Frontal cortex (tissue), 4 donors: ENCODE measurements at places on chromosomes 3 and 15.

GRCh38 chr3:16741890-16742289, 136.7 kb upstream of the DAZL start:
- no peak for DNase-seq

DNA sequence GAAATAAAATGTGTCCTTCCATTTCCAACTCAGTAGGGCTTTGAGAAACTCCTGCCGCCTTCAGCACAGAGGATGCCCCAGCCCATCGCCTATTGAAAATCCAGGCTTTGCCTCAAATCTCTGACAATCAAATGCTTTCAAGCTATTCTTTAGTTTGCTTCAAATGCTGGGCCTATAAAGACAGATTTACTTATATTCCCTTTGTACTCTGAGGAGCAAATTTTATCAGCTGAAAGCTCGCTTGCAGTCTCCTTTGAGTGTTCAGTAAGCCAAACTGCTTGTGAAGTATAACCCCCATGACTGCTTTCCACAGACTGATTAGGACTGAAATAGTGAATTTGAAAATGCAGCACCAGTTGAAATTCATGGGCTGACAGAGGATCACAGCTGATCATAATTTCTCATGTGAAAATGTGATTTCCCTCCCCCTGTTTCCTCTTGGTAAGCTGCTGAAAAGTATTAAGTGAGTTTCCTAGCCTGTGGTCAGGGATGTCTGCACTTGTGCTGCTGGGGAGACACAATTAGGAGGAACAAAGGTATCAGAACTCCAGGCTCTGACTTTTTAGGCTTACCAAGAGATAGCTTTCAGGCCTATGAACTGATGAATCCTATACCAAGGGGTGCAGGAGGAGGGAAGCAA, 563.4 kb upstream of the TGFBR2 start:
- DNase-seq, result no peak

GRCh38 chr15:57218826-57219576, 157.3 kb upstream of the CGNL1 start:
- no peak for DNase-seq

GRCh38 chr15:101813803-101814534, 2.0 kb downstream of the OR4F15 start:
- no peak for DNase-seq

DNA sequence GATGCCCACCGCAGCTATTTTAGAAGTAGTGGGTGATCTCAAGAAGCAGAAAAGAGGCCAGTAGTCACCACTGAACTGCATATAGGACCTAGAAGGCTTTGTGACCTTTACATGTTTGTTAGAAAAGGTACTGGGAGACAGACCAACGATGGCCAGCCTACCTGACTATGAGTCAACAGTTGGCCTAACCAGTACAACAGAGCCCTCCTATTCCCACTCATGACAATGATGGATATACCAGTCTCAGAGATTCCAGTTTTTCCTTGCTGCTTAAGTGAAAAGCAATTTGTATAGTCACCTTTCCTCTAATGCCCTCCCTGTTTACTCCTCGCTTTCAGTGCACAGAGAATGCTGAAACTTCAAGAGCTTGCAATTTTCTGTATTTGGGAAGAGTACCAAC, 86.6 kb upstream of the PPIB start:
- DNase-seq, result no peak

DNA sequence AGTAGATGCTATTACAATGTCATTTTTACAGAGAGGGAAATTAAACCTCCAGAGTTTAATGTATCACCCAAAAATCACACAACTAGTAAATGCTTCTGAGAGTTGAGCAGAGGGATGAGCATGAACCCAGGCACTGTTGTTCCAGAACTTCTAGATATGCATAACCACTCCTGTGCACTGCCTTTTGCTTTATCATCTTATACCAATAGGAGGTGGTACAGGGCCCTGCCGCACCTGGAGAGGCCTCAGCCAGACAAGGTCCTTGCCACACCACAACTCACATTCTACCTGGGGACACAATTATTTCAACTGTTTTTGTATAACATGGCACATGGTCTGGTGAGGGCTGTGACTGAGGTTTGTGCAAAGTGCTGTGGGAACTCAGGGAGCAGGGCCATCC, 78.5 kb upstream of the NTRK3 start:
- DNase-seq, result no peak

- DNase-seq, result no peak
Measured at GRCh38 chr3:135514060-135514448, 451.5 kb upstream of the PPP2R3A start.

GRCh38 chr3:123583561-123583960, 1.3 kb downstream of the HACD2 start:
- DNase-seq, result no peak

GRCh38 chr3:136708333-136708985, 43.7 kb downstream of the STAG1 start:
- DNase-seq, result no peak

DNA sequence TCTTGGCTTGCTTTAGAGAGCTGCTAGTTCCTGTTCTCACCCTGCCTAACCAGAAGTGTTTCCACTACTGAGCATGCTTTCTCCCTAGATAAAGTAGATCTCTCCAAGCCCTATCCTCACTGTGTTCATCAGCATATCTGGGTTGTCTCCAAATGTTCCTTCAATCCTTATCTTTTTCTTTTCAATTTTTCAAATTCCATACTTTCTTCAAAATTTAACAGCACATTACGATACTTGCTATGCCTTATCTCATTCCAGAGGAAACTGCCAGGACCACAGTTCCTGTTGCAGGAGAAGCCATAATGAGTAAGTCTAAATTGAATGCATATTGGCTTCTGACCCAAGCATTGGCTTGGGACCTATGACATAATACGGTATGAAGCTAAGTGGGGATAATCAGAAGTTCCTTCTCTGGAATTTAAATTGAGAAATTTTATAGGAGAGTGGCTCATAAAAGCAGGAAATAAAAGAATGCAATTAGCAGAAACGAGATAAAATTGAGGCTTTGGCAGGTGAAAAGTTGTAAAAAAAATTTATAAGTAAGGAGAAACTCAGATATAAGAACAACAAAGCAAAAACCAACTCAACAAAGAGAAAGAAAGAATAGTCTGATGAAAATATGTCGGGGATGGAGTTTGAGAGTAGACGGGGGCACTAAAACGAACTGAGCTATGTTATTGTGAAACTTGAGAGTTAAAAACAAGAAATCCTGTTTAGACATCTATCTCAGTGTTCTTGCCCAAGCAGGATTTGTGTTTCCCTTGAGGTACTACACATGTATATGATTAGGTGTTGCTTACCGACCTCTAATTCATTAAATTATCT, 631.7 kb upstream of the CCDC54 start:
- no peak for DNase-seq

- DNase-seq, result no peak
Measured at GRCh38 chr3:156627946-156628569, 46.3 kb upstream of the TIPARP start.

GRCh38 chr15:78766041-78766440, 45.2 kb downstream of the ADAMTS7 start:
- DNase-seq, result no peak

DNA sequence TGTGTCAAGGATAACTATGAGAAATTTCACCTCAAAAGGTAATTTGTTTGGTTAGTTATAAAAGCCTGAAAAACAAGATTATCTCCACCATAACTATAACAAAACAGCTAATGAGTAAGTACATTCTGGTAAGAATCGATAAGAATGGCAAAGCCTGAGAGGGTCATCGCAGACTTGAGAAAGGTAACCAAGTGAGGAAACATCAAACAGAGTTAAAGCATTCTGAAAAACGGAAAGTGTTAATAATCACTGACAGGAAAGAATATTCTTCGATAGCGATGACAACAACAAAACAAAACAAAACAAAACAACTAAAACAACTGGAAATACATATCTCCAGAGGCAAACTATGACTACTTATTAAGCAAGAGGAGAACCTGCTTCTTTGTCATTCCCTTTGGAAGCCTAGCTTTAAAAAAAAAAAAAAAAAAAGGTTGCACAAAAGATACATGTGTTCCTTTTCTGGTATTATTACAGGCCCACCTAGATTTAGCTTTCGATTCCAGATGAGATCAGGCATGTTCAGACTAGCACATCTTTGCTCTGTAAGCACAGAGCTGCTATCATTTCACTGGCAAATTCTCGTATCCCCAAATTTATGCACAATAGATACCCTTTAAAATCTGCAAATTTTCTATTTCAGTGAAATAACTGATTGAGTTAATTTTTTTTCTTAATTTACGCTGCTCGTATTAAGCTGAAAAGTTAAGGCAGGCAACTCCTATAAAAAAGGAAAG, 155.6 kb downstream of the TIGIT start:
- no peak for DNase-seq

DNA sequence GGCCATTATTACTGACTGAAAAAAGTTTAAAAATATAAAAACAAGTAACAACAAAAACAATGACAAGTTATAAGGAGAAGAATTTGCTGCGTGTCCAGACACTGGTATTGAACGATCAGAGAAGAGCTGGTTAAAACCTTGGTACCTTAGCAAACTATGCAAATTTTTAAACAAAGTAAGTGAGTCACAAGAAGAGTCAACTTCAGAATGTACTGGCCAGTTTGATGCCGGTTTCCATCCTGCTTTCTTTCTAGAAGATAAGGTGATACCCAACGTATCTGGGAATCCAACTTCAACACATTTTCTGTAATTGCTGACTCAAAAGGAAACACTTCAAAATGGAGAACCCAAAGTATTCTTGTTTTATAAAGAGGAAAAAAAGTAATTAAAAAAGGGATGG, 49.8 kb downstream of the RUBCN start:
- DNase-seq, result no peak

GRCh38 chr3:39150148-39150802, 3.1 kb downstream of the CSRNP1 start:
- DNase-seq, result no peak

- DNase-seq, result no peak
Measured at GRCh38 chr15:79944622-79945021, 26.4 kb downstream of the BCL2A1 start.

DNA sequence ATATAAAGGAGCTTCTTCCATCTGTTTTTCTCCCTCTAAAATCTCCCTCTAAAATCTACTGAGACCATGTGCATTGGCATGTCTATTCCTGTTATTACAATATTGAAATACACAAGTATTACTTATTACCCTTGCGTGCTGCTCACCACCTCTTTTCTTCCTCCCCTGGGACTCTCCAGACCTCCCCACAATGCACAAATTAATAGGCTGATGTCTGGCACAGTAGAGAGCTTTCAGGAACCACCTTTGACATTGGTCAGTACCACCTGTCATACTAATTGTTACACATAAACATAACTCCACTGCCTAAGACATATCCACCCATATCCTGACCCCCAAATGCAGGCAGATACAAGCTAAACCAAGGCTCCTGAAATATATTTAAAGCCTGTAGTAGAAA, 722.6 kb downstream of the FHIT start:
- no peak for DNase-seq
